ENCODE measurements at places on chromosomes 5 and 9.
A peak's percentile ranks its signal among the peaks of the same experiment; 100 is the strongest.

- no peak for DNase-seq
Observed at GRCh38 chr5:74296685-74297408, 343.7 kb downstream of the ENC1 start.

- DNase-seq: no peak
Observed at GRCh38 chr9:85536076-85536475, 205.7 kb downstream of the AGTPBP1 start.

DNA sequence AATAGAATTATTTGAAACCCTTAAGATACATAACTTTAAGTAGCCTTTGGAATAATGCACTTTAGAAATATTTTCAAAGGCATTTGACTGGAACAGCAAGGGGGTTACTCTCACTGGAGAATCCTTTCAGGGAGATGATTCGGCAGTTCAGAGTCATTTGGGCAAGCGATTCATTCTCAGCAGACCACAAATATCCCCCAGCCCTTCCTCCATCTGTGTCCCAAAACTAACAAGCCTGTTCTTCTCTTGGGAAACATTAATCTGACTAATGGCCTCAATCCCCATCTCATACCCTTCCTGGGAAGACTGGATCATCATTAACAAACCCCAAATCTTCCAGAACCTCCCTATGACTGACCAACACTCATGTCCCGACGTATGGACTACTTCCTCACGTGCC, 65.8 kb upstream of the S1PR3 start:
- no peak for DNase-seq

- no peak for DNase-seq
Observed at GRCh38 chr9:134783699-134784039, 96.9 kb upstream of the FCN2 start.

- no peak for DNase-seq
Observed at GRCh38 chr5:179254638-179255271, 90.5 kb downstream of the ADAMTS2 start.

- peak; percentile 19 for DNase-seq
Observed at GRCh38 chr5:154446195-154447088, 645 bp downstream of the SAP30L start.

GRCh38 chr5:135156715-135157404, 122.8 kb upstream of the PITX1 start:
- DNase-seq: no peak

All from activated CD4-positive, CD25-positive, alpha-beta regulatory T cell (primary cell).